ENCODE measurements at places on chromosomes 4 and X. TPM values are rescaled to one million over a fixed set of nuclear protein-coding genes. Genes with fewer than 3 reads are reported as not detected.

DNA sequence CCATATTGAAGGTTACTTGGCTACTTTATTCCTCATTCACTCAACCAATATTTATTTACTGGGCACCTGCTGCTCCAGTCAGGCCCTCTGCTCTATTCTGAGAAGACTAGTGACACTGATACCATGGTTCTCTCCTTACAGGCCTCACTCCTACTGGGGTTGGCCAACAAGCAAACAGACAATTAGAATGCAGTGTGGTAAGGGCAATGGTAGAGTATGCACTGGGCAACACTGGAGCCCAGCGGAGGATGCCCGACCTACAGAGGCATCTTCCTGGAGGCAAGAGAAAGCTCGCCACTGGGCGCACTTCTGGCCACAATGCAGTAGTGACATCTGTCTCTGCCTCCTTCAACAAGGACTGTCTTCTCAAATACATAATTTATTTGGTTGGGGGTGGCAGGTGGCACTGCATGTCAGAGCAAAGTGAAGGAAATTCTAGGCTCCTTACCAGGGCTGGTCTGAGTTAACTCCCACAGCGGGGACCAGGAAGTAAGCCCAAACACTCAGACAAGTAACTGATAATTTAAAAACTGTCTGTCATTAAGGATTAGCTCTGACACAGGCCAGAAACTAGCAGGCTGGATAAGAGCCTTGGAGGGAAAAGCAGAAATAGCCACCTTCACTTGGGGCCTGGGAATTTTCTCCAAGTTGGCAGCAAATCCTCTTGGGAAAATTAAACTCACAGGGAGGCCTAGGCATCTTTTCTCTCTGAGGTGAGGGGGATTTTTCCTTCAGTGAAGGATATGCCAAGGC is 150.7 kb upstream of the EOLA2 start:
- DNase-seq = no peak

Gene CT55
- total RNA-seq = not detected

- no peak for DNase-seq
These were observed 116.6 kb upstream of the DIAPH2 start for GRCh38 chrX:96568071-96568470.

Gene CHRDL1
- total RNA-seq = 22.6 TPM

- no peak for DNase-seq
These were observed 85.1 kb downstream of the MFAP3L start for GRCh38 chr4:169941141-169941540.

GRCh38 chrX:82703551-82703950 is 804.5 kb upstream of the POU3F4 start:
- DNase-seq = no peak

DNA sequence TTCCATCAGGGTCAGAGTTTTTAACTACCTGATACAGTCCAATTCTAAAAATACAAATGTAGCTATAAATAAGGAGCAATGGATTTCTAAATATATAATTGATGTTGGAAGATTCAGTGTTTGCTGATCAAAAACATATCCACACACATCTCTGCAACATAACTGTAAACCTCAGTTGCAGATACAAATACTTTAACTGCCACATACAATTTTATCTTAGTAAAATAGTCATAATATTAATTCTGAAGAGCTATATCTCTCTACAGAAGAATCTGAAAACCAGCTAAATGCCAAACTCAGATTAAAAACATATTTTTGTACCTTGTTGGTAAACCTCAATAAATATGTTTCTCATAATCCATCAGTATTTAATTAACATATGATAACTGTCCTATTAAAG is 674.3 kb upstream of the INTU start:
- no peak for DNase-seq

DNA sequence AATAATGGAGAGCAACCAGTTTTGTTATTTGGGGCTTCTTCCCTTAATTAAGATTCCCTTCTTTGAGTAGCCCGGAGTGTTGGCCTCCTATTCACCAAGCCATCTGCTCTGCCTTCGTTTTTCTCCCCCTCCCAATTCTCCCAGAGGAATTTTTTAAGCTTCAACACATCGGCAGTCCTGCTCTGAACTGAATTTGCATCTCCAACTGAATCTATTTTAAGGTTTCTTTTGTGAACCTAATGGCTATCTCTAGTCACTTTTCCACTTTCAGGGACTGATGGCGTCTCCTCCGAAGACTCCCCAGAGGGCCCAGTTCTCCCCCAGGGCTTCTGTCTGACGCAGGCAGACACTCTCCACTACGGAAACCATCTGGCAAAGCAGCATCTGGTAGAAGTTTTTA is 280.2 kb downstream of the ADGRA3 start:
- no peak for DNase-seq

- no peak for DNase-seq
These were observed 33.6 kb downstream of the SETD7 start for GRCh38 chr4:139522457-139522856.

- DNase-seq = no peak
These were observed 3.1 kb downstream of the POU3F4 start for GRCh38 chrX:83511208-83511607.

- no peak for DNase-seq
These were observed 1108.1 kb downstream of the PCDH19 start for GRCh38 chrX:99301990-99302389.

DNA sequence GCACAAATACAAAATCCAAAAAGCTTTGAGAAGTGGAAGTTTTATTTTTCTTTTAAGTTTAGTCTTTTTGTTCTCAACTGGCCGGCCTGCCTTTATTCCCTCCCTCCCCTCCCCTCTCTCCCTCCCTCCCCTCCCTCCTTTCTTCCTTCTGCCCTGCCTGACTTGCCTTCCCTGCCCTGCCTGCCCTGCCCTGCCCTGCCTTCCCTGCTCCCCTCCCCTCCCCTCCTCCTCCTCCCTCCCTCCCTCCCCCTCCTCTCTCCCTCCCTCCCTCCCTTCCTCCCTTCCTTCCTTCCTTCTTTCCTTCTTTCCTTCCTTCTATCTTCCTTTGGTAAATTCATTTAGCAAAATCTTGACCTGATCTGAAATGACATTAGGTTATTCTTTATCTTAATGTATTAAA is 69.8 kb upstream of the LIMCH1 start:
- no peak for DNase-seq

DNA sequence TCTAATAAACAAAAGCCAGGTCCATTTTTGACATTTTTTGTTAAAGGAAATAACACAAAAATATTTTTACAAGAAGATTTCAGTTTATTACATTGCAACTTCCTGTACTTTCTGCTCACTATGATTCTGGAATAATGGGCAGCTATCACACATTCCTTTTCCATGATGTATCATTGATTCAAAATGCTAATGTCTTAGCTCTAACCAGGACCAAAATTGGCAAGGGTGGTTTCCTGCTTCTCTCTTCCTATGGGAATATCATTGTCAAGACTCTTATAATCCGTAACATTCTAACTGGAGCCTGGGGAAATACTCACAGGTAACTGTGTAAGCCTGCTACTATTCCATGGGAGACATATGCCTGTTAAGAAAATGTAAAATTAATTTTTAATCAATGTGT is 218.6 kb downstream of the DCAF12L2 start:
- no peak for DNase-seq

DNA sequence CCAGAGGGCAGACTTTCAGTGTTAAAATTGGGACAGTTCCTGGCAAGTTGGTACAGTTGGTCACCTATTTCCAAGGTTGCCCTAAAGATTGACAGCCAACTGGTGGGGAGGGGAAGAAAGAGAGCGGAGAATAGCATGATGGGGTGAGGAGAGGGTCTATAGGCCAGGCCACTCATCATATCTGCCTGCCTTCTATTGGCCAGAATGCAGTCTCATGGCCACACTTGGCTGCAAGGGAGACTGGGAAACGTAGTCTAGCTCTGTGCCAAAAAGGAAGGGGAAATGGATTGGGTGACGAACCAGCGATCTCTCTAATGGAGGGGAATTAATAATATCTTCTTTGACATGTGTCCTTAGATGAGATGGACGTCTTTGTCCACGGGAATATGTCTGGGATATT is 197.4 kb upstream of the ATP6AP2 start:
- no peak for DNase-seq

DNA sequence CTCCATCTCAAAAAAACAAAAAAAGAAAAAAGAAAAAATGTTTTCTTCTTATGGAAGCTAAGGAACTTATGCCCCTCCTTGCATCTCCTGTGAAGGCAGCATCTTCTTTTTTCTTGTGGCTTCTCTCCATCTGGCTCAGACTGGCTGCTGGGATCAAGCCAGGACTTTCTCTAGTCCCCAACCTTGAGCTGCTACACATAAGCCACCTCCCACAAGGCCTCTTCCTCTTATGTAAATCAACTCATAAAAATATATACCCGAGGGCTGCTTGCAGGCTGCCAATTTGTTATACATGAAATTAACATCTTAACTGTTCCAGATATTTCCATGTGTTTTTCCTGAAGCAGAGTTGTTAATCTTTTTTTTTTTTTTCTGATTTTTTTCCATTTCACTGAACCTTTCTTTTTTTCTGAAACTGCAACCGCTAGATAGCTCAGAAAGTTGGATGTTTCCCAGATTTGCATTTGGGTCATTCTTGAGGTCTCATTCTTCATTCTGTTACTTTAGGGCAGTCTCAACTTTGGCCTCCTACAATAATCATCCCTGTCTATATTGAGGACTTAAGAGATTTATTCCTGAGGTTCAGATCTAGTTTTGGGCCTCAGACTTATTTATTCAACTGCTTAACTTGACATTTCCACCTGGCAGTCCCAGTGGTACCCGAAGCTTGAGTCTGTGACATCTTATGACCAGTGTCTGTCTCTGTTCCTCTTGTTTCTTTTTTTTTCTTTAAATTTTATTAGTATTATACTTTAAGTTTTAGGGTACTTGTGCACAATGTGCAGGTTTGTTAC is 10.3 kb downstream of the SNX25 start:
- DNase-seq = peak; percentile 77

Gene SNCA
- 24.4 TPM for total RNA-seq

- DNase-seq = no peak
These were observed 595.7 kb upstream of the ATOH1 start for GRCh38 chr4:93232883-93233282.

DNA sequence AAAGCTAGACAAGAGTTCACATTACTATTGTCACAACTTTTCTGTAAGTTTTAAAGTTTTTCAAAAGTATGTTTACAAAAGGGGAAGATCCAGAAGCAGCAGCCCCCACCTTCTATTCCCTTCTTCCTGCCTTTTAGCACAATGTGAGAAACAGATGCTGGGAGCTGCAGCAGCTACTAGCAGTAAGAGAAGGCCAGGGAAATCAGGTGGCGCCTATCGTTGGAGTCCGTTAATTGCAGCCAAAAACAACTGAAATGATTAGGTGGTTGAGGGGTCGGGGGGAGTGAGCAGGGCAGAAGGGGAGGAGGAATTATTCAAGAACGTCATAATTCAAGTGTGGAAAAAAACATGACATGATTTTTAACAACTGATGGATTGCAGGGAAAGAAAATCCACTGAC is 27.4 kb downstream of the FRYL start:
- no peak for DNase-seq

- DNase-seq = no peak
These were observed 7.3 kb upstream of the MAGEE1 start for GRCh38 chrX:76420237-76420636.

Gene CCSER1
- total RNA-seq = 88.0 TPM

DNA sequence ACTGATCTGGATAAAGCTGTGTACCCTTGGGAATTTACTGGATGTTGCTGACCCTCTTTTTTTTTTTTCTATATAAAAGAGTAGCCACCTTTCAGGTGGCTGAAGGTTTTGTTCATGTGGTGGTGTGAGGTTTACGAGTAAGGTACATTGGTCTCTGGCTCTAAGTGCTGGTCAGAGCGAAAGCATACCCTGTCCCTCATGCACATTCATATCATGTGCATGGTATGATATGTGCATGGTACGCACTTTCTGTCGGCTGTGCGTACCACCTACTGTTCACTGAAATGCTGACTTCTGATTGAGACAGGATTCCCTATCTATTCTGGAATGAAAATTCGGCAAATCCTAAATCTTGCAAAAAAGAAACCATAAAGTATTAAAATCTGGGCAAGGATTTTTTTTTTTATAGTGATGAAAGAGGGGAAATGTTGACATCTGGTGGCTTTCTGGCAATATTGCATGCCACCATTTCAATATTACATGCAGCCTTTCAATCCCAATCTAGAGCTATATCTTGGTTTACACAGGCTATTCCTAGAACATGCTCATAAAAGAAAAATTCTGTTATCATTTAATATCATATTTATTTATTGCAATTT is 32.8 kb downstream of the FAM149A start:
- no peak for DNase-seq

Gene FOXR2
- total RNA-seq = not detected

Gene RNF150
- total RNA-seq = 41.3 TPM

Gene PRDX4
- 206 TPM for total RNA-seq

Gene SPOCK3
- 12.1 TPM for total RNA-seq

DNA sequence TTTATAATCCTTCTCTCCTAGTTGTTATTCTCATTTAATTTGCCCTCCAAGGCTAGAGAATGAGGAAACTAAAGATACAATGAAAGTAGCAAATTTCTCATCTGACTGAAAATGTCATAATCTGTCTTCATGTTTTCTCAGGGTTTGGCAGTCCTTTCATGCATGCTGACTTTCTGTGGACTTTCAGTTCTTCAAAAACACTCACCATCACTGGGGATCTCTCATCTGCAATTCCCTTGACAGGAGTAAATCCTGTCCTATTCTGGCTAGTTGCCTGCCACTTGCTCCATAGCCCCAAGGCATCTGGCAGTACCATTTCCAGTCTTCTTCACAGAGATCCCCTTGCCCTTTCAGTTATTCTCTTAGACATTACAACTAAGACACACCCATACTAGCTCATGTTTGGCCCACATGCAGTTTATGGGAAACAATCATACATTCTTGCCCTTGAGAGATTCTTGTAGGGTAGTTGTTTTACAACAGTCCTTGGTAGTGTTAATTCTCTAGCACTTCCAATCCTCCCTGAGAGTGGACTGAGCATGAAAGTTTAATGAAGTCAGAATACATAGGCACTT is 449.7 kb upstream of the KLHL4 start:
- no peak for DNase-seq

Gene PHKA1
- total RNA-seq = 3.4 TPM

GRCh38 chr4:188976644-188977115 is 837.4 kb downstream of the TRIML1 start:
- DNase-seq = no peak

Gene P2RY4
- total RNA-seq = 0.74 TPM

Gene NEXMIF
- total RNA-seq = 3.8 TPM

Gene MAGEA2B
- total RNA-seq = not detected

GRCh38 chrX:83008415-83008814 is 499.7 kb upstream of the POU3F4 start:
- no peak for DNase-seq

Gene UGT2B28
- not detected for total RNA-seq

DNA sequence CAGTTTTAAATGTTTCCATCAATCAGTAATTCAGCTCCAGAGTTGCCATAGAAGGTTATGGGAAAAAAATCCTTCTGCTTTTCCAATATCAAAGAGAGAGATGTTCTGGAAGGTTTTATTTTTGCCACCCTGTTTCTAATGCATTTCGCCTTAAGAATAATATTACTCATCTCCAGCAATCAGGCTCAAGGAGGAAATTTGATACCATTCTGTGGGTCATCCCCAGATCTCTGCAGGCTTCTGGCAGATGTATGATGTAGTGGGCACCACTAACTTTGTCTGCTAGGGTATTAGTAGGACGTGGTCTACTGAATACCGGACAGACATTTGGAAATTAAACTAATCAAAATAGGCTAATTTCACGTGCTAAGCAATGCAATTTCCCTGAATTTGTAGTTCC is 645.4 kb upstream of the TENM3 start:
- no peak for DNase-seq

GRCh38 chr4:175386776-175387507 is 425.1 kb downstream of the GPM6A start:
- DNase-seq = no peak

All from urinary bladder (tissue), 4 donors.